Activated gamma-delta T cell treated with Interleukin-2 at 50 U/mL for 16 hours (primary cell): ENCODE measurements at places on chromosomes 3 and 15.

GRCh38 chr3:74897006-74897405 is 282.5 kb upstream of the CNTN3 start:
- no peak for DNase-seq

DNA sequence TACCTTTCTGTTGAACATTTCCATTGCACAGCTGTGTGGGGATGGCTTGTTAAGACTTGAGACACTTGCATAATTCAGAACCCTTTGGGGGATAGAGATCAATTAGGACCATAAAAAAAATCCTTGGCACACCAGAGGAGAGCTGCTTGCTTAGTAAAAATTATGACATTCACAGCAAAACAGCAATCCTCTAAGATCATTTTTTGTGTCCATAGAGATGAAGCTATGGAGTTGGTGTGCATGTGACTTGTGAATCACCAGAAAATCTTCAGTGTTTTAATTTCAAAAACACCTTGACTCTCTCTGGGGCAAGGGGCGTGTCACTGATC is 7.7 kb downstream of the COL8A1 start:
- DNase-seq, result no peak

DNA sequence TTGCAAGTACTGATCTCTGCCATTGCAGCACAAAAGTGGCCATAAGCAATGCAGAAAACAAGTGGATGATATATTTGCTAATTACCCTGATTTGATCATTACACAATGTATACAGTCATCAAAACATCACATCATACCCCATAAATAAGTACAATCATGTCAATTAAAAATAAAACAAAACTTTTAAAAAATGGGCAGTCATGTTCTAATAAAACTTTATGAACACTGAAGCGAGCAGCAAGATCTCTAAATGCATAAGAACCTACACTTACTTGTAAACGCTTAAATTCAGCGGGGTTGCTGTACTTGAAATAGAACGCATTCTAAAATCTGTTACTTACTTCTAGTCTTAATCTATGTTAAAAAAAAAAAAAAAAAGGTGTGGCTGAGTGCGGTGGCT is 73.4 kb downstream of the AQR start:
- DNase-seq, result no peak

GRCh38 chr15:68518046-68518445 is 60.7 kb upstream of the CORO2B start:
- no peak for DNase-seq

DNA sequence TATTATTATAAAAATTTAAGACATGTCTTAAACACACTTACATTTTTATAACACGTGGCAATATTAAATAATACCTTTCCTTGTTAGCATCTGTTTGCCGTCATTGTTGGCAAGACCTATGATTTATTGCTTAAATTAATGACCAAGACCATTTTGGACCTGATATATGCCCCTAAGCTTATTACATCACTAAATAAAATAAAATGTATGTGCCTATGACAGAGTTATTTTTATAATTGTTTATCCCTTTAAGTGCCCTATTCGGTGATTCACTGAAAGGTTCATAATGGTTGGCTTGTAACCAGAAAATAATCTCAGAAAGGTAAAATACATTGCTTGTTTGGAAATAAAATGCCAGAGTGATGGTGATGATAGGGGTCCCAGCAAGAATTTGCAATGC is 17.5 kb downstream of the CDIN1 start:
- no peak for DNase-seq

GRCh38 chr15:34014556-34014955 is 24.4 kb downstream of the AVEN start:
- no peak for DNase-seq
